NCI-H1092 treated with DMSO at 0.1 percent for 48 hours (cell line): ENCODE measurements at places on chromosomes 5 and 9.

DNA sequence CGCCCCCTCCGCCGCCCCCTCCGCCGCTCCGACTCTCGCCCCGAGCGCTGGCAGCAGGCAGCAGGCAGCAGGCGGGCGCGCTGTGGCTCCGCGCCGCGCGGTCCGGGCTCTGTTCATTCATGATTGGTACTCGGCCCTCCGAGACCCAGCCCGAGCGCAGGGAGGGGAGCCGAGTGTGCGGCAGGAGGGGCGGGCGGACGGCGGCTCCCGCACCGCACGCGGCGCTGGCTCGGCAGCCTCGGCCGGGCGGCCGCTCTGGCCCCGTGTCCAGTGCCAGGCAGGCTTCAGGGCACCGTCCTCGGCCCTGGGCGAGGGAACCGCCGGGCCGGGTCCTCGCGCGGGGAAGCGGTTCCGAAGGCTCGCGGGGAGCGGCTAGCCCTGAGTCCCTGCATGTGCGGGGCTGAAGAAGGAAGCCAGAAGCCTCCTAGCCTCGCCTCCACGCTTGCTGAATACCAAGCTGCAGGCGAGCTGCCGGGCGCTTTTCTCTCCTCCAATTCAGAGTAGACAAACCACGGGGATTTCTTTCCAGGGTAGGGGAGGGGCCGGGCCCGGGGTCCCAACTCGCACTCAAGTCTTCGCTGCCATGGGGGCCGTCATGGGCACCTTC is at the start of gene KCNIP1:
Gene KCNIP1 (plus strand): TSS at position 31 of the 607 bp plus-strand sequence.
- peak; percentile 14 for DNase-seq

- no peak for DNase-seq
These were observed 127.4 kb downstream of the BARX1 start for GRCh38 chr9:93827545-93828330.

GRCh38 chr9:38066197-38066913 is 2.7 kb downstream of the SHB start:
- DNase-seq = peak; percentile 39

- no peak for DNase-seq
These were observed 28.1 kb downstream of the RIGI start for GRCh38 chr9:32497921-32498320.

GRCh38 chr5:107669096-107670031 is 1.4 kb downstream of the EFNA5 start:
- DNase-seq = peak; percentile 41

DNA sequence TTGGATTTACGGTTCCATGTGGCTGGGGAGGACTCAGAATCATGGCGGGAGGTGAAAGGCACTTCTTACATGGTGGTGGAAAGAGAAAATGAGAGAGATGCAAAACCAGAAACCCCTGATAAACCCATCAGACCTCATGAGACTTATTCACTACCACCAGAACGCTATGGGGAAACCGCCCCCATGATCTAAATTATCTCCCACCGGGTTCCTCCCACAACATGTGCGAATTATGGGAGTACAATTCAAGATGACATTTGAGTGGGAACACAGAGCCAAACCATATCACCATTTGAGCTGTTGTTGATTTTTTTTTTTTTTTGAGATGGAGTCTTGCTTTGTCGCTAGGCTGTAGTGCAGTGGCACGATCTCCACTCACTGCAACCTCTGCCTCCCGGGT is 16.5 kb downstream of the DAB2IP start:
- no peak for DNase-seq

GRCh38 chr5:84411832-84412605 is 27.3 kb upstream of the EDIL3 start:
- DNase-seq = no peak

DNA sequence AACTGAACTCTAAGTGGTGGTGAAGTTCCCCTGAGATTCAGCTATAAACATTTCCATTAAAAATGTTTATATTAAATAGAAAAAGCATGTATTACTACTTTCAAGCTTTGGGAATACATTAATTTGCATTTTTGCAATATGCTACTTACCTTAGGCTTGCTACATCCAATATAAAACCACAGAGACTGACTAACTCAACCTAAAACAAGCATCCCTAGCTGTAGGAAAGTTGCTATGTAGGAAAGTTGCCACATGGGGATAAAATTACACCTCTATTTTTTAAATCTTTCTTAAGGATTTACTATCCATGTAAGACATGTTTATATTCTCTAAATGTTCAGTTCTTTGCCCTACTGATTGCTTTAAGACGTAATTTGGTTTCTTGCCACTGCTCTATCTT is 12.8 kb downstream of the SCAMP1 start:
- no peak for DNase-seq

DNA sequence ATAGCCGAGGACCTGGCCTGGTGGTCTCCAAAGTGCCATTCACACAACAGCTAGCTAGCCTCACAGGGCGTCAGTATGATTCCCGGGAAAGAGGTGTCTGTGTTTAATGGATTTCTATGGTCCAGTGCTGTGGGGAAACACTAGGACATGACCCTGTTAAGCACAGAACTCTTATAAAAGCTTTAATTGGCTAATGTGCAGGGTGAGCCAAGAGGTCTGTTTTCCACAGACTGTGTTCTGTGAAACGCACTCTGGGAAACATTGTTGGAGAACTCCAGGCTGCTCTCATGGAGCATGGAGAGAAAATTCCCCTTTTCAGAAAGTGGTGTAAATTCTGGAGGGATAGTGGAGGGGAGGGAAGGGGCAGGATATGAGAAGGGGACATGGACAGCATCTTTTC is 331.4 kb downstream of the FBXL7 start:
- no peak for DNase-seq

DNA sequence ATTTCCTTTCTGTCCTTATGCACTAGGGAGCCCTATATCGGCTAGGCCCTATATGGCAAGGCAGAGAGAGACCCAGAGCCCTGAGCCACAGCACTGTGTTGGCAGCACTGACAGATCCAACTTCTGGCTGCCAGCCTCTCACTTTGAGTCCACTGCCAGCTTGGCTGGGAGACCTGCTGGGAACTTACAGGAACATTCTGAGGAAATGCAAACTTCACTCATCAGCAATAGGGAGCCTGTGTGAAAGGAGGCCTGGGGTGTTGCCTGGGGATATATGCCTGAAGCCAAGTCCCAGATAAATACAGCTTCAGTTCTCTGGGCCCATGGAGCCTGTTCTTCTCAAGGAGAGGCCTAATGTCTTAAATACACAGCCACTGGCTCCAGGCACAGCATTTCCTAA is 78.0 kb downstream of the ADRB2 start:
- no peak for DNase-seq

- no peak for DNase-seq
These were observed 28.4 kb upstream of the GPR150 start for GRCh38 chr5:95591490-95591901.

GRCh38 chr5:10427201-10427600 is 14.5 kb upstream of the ROPN1L start:
- no peak for DNase-seq

GRCh38 chr5:20959347-20959746 is 971.3 kb upstream of the CDH18 start:
- no peak for DNase-seq

DNA sequence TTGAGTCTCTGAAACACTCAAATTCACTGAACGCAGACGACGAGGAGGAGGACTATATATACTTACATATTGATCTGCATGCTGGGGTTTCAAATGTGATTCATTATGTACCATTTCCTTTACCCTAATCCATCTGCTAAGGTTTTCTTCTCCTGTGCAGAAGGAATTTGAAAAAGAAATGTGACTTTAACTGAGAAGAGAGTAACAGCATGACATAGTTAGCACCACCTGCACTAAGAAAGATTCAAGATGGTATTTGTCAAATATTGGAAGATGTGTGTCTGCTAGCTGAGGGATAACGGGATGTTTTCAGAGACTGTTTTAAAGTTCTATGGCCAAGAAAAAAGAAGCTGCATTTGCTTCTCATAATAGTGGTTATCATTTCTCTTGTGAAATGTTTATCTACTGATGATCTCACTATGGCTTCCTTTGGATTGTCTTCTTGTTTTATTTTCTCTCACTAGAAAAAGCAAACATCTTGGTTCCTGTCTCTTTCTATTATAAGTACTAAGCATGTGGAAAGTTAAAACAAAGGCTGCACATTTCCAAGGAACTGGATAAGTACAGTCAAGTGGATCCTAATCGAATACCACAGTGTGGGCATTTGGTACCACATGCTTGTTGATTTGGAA is 89.8 kb upstream of the TLE4 start:
- no peak for DNase-seq

GRCh38 chr5:53490747-53491146 is 10.3 kb downstream of the FST start:
- DNase-seq = no peak

- DNase-seq = no peak
These were observed 63.7 kb upstream of the CXCL14 start for GRCh38 chr5:135642488-135642870.

GRCh38 chr9:128259156-128259555 is 16.7 kb downstream of the GOLGA2 start:
- DNase-seq = no peak

DNA sequence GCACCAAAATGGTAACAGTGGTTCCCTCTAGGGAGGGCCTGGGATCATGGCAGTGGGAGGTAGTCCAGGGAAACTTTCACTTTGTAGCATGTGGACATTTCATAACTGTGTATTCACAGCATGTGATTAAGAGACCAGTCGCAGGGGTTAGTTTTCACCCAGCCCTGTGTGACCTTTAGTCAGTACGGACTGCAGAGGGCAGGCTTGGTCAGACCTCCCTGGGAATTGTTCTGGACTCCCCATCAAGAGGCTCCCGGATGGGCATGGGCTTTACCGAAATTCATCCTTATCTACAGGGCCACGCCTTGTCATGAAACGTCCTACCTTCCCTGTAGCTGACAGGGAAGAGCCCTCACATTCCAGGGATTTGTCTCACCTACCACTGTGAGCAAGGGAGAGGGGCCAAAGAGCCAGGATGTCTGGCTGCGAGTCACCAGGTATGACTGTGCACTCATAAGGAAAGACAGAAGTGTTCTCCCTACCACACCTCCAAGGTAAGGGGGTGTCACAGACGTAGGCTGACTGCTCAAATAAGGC is 19.9 kb downstream of the GPX3 start:
- DNase-seq = no peak

GRCh38 chr9:38085308-38085707 is 16.3 kb upstream of the SHB start:
- DNase-seq = no peak

GRCh38 chr5:82720213-82721086 is 356.7 kb downstream of the TMEM167A start:
- no peak for DNase-seq

- DNase-seq = no peak
These were observed 18.3 kb upstream of the RNU6ATAC start for GRCh38 chr9:134182554-134183085.

DNA sequence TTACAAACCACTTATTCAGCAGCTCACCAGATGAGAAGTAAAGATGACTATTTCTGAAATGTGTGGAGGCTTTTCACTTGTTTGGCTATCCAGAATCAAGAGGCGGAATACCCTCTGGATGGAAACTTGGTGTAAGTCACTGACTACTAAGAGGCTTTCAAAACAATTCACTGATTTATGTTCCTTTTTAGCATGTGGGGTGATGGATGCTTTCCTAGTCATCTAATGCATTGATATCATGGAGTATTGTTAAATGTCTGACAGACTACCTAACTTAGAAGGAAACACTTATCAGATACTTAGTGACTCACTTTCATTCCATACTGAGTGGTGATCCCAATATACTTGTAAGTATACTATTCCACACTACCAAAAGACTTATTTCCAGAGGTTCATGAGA is 141.4 kb downstream of the PLK2 start:
- no peak for DNase-seq

DNA sequence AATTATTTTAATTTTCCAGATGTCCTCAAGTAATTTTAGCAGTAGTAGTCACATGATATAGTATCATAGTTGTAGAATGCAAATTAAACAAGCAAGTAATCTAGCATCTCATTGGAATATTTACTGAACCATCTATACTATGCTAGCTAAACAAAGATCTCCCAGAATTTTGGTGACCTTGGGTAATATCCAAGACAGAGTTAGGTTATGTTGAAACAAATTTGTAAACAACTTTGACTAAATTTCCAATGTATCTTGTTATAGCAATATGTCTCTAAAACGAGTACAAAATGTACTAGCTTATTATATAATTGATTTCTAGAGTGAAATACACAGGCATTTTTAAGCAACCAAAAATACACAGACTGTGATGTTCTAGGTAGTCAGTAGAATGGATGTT is 41.5 kb downstream of the VCAN start:
- DNase-seq = no peak

GRCh38 chr9:73468716-73469115 is 317.1 kb downstream of the ANXA1 start:
- no peak for DNase-seq

DNA sequence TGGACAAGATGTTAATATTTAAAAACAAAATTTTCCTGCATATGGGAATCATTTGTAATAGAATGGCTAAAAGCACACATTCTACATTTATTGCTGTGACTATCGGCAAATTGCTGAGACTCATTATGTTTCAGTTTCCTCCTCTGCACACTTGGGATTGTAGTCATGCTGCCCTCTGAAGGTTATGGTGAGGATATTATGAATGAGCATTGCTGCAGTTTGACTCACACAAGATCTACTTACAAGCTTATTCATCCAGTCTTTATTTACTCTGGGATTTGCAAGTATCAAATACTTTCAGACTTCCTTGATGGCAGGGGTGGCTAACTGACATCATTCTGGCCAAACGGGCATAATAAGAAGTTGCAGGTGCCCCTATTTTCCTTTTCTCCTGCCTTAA is 9.5 kb upstream of the NFIL3 start:
- no peak for DNase-seq

DNA sequence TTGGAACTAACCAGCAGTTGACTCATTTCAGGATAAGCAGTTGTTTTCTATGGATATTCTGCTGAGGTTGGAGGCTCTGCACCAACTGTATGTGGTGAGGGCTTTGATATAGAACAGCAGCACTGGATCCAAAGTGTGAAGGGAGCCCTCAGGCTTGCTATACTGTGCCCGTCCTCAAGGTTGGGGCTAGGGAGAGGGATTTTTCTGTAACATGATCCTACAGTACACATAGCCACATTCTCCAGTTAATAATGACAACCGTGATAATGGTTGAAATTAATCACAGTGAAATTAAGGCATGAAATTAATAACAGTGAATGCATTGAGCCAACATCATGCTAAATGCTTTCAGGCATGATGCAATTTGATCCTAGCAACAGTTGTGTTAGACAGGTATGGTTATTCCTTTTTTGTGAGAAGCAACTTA is 36.7 kb downstream of the ARHGAP26 start:
- DNase-seq = no peak

DNA sequence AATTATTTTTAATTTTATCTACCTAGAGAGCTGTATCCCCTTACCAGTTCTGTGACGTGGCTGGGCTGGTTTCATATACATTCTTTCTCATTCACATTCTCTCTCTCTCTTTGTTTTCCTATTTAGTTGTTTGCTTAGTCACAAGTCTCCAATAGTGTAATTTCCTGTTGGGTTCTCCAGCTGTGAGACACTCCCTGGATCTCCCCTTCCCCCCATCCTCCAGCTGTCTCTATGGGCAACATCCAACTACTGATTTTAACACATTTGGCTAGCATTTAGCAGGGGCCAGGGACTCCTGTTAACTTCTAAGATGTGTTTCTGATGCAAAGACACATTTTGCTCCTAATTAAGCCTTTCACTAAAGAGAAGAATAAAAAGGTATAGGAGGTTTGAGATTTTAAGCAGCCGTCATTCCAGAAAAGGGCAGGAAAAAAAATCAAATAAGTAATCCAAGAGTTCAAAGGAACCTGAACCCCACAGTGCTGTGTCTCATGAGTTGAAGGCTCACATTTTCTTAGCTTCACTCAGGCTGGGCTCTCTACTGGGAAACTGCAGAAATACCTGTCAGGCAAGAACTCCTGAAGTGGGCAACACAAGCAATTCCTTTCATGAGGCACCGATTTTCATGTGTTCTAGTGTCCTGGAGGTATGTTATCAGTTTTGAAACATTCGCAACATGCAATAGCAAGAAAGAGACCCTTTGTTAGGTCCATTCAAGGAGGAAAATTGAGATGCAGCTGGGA is 198.7 kb upstream of the C9orf72 start:
- peak; percentile 36 for DNase-seq
